GM12892 (cell line): ENCODE measurements at places on chromosomes 6 and 20.
A peak's percentile ranks its signal among the peaks of the same experiment; 100 is the strongest.

GRCh38 chr6:25485821-25486534 lies 166.0 kb upstream of the SCGN start:
- no peak for DNase-seq

DNA sequence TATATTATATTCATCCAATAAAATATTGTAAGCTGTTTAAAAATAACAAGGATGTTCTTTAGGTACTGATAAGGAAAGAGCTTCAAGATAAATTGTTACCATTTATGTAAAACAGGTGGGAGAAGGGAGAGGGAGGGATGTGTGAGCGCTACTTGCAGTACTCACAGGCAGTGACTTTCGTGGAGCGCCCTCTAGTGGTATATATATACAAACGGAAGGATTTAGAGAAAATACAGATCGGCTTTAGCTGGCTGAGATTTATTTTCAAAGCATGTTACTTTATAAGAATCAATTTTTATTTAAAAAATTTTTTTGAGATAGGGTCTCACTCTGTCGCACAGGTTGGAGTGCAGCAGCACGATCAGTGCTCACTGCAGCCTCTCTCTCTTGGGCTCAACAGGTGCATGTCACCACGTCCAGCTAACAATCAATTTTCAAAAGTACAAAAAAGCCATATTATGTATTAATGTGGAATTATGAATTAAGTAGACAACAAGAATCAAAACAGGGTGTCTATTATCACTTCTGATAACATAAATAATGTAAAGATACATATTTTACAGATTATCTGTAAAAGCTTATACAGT lies 3.3 kb upstream of the MOG start:
- DNase-seq, result no peak

DNA sequence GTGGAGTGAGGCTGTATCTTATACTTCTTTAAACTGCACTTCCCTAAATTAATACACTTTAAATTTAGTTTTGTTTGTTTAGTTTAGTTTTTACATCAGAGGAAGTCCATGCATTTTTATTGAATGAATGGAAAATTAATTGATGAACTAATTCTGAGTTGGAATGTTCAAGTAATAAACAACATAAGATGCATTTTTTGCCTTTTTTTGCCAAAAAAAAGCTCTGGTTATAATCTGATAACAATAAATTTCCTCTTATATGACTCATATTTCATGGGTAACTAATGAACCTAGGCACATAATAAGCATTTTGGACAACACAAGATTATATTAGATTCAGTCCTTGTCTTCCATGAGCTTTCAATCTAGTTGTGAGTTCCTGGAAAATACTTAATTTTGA lies 323.1 kb downstream of the CENPW start:
- no peak for DNase-seq

DNA sequence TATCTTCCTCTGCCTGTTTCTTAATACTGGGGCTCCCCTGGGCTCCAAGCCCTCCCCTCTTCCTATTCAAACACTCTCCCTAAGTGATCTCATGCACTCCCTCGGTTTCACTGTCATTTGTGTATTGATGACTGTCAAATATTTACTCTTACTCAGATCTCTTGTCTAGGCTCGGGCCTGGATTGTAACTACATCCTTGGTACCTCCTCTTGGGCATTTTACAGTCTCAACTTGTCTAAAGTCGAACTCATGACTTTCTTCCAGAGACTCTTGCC lies 189.4 kb upstream of the PRDM1 start:
- no peak for DNase-seq

DNA sequence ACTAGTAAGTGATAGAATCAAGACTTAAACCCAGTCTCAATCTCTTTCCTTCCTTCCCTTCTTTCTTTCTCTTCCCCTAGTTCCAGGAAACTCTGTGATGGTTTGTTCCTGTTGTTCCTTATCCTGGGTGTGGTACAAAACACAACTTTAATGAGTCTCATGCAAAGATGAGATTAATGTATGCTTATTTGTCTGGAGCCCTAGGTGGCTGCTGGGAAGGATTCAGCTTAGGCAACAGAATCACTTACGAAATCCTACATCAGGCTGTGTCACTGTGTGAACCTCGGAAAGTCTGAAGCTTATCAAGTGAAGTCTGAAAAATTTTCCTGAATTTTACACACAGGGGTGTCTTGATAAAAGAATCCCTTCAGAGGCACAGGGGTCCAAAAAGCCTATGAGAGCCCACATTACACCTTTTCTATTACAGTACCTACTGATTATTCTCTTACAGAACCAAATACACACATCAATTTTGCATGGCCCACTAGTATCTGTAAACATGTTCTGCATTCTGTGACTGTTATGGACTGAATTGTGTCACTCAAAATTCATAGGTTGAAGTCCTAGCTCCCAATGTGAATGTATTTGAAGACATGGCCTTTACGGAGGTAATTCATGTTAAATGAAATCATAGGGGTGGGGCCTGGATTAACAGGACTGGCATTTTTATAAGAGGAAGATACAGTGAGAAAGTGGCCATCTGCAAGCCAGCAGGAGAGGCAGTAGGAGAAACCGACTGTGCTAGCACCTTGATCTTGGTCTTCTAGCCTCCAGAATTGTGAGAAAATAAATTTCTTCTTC lies 144.7 kb downstream of the MYB start:
- no peak for DNase-seq

GRCh38 chr6:16964553-16965499 lies 137.0 kb upstream of the STMND1 start:
- peak; percentile 9 for DNase-seq

GRCh38 chr6:164051427-164051826 lies 636.9 kb downstream of the QKI start:
- DNase-seq, result no peak

- DNase-seq, result no peak
Observed at GRCh38 chr6:144580771-144581170, 295.6 kb downstream of the UTRN start.

GRCh38 chr6:50922579-50923525 lies 104.2 kb downstream of the TFAP2B start:
- no peak for DNase-seq

GRCh38 chr20:57342829-57343228 lies 8.2 kb upstream of the RAE1 start:
- no peak for DNase-seq

DNA sequence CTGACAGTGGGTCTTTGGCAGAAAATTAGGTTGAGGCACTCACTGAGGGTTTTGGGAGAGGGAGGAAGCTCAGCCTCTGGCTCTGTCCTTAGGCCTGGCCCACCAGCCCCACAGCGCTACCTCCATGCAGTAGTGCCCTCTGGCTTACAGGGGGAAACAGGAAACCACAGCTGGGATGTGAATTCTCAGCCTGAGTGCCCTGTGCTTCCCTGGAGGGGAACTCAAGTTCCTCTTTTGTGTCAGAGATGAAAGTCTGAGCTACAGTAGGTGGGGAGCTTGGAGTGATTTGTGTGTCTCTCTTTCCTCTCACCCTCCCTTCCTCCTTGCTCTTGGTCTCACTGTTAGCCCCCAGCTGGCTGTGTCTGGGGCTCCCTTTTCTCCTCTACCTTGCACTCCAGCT lies 48.2 kb upstream of the BLCAP start:
- DNase-seq, result no peak

DNA sequence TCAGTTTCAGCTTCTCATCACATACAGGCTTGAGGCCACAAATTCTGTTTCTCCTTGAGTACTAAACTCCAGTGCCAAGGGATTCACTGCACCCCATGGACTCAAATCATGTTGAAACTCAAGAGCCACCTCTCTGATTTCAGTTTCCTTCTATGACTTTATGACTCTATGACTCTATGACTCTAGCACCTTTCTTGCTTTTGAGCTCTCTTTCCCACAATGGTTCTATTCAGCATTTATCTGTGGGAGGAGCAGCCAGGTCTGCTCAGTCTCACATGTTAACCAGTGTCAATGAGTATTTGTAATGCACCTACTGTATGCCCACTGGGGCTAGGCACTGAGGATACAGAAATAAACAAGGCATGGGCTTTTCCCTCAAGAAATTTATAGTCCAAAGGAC lies 14.6 kb upstream of the SLC22A2 start:
- no peak for DNase-seq

DNA sequence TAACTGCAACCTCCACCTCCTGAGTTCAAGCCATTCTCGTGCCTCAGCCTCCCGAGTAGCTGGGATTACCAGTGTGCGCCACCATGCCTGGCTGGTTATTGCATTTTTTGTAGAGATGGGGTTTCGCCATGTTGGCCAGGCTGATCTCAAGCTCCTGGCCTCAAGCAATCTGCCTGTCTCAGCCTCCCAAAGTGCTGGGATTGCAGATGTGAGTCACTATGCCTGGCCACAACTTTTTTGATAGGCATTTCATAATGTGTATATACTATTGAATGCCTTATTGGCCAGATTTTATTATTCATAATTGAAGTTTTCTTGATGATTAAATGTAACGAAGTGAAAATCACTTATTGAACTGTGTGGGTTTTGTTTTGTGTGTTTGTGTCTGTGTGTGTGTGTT lies 27.9 kb downstream of the FIG4 start:
- DNase-seq, result no peak

DNA sequence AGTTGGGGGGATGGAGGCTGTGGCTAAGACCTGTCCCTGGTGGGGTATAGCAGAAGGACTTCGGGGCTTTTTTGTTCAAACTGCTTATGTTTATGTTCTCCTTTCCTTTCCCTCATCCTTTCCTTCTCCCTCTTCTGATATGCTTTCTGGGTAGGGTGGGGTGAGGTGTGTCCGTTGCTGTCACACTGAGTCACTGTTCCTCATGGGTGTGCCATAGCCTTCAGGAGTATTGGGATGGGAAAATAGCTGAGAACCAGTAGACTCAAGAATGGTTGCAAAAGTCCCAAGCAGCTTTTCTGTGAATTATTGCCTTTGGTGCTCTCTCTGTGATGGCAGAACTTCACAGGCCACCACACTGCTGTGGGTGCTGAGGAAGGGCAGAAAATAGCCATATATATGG lies 39.6 kb downstream of the TPD52L1 start:
- no peak for DNase-seq

DNA sequence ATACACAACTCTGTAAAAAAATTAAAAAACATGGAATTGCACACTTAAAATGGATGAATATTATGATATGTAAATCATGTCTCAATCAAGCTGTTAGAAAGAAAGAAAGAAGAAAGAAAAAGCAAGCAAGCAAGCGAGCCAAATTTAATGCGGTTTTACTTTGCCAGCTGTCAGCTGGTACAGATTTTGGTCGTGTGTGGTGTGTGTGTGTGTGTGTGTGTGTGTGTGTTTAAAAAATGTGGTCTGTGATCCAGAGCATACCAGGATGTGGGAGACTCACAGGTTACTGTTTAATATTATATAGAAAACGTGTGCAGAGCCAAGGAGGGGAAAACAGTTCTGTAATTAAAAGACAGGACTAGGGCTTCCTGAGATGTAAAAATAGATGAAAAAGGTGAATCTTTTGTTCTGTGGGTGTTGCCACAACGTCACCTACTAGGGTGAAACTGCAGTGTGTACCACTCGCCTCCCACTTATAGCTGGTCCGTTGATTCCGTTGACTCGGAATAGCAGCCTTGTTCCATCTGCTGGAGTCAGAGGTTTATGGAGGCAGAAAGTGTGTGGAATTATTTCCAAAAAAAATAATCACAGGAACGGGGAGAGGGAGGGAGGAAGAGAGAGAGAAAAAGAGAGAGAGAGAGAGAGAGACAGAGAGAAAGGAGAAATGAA lies 197.7 kb downstream of the BCAS1 start:
- no peak for DNase-seq

DNA sequence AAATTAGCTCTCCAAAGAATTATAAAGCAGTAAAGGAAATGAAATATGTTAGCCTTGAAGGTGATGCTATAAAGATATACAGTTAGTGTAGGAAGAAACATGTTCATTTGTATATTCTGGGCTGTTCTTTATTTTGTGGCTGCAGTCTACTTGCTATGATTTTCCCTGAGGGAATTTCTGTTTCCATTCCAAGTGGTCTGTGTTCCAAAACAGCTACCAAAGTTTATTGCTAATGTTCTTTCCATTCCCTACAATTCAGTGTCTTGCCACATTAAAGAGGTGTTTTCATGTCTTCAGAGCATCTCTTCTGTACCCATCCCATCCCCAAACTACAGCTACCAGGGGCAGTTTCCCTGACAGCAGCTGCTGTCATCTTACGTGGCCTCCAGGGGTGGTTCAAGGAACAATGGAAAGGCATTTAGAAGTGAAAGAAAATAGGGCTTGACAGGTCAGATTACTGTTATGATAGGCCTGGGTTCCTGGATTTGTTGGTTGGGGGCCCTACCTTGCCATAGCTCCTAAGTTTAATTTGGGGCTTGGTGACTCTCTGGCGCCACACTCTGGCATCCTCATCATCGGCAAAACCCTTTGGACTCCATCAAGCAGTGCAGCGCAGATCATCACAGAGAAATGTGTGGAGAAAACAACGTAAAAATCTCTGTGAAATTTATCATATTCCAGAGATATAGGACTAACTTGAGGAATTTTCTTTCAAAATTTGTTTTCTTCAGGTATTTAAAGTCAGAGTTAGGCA lies 33.8 kb upstream of the AIG1 start:
- no peak for DNase-seq

GRCh38 chr20:53654932-53655624 lies 61.4 kb upstream of the ZNF217 start:
- no peak for DNase-seq

DNA sequence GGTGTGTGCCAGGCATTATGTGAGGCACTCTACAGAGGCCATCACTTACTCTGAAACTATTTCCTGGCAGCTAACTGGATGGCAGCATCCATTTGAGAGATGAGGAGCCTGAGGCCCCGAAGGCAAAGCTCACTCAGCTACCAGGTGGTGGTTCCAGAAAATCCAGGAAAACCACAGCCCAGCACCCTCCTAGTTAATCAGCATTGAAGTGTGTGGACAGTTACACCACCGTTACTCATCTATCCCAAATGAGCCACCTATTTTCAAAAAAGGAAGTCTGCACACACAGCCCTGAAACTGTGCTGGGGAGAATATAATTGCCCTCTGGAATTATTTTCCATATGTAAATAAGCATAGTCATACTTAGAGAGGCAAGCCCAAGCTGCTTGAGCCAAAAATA lies 67.4 kb downstream of the CNBD2 start:
- no peak for DNase-seq

DNA sequence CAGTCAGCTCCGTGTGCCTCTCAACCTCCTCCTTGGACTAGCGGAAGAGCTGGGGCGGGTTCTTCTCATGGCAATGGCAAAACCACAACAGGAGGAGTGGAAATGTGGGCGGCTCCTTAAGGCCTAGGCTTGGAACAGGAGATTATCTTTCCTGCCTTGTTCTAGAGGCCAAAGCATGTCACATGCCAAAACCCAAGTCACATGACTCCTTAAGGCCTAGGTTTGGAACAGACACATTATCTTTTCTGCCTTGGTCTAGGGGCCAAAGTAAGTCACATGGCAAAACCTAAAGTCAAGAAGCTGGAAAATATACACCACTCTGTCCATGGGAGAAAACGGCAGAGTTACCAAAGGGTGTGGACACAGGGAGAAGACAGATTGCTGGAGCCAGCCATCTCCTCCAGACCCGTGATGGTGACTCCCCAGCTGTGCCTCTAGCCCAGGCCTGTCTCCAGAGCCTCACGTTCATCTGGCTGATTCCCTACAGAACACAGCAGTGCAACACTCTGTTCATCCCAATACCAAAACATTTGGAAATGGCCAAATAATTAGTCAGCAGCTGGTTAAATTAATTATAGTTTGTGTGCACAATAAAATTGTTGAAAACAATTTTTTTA lies 34.2 kb downstream of the ANKRD60 start:
- no peak for DNase-seq
